ENCODE measurements at places on chromosomes 12 and 14. TPM values are rescaled to one million over a fixed set of nuclear protein-coding genes. Genes with fewer than 3 reads are reported as not detected.

Gene ALX1
- not detected for total RNA-seq

Gene CHGA
- total RNA-seq, result not detected

DNA sequence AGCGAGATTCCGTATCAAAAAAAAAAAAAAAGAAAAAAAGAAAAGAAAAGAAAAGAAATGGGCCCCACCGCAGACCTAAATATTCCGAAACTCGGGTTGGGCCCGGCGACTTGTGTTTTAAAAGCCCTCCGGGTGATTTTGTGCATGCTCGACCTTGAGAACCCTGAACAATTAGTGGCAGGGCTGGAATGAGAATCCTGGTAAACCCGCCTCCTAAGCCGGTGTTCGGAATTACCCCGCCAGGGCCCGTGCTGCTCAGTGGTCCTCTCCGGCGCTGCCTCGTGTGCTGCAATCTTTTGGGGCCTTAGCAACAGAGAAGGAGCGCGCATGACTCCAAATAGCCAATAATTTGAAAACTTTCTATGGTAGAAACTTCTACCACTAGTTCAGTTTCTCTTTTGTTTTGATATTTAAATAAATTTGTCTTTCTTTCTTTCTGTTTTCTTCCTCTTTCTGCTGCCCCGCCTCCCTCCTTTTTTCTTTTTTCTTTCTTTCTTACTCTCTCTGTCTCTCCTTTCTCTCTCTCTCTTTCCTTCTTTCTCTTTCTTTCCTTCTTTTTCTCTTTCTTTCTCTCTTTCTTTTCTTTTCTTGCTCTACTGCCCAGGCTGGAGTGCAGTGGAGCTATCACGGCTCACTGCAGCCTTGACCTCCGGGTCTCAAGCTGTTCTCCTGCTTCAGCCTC, 1.5 kb upstream of the GALNT6 start:
- H3K27ac ChIP-seq, result peak overlapping the region; percentile 83
- peaks cover 50% of the 10 kb centered on the region for H3K4me1 ChIP-seq
- peak overlapping the region; percentile 28 for H3K4me3 ChIP-seq
- no peaks in the 10 kb centered on the region for H3K36me3 ChIP-seq
- H3K27me3 ChIP-seq, result no peaks in the 10 kb centered on the region

DNA sequence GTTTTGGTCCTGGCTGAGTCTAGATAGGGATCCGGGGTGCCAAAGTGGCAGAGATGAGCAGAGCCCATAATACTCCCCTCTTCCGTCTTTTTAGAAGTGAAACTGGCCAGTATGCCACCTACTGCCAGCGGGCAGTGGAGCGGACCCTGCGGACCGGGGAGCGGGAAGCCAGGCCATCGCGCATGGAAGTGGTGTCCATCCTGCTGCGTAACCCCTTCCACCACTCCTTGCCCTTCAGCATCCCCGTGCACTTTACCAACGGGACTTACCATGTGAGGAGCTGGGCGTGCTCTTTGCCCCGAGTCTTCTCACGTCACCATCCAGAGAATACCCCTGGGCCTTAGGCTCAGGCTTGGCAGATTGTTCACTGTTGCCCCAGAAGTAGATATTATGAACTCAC, 21.0 kb downstream of the PIGH start:
- H3K36me3 ChIP-seq, result no peaks in the 10 kb centered on the region
- H3K27ac ChIP-seq, result no peak overlapping the region
- no peaks in the 10 kb centered on the region for H3K4me1 ChIP-seq

GRCh38 chr12:99996095-99996494, 11.4 kb upstream of the ANKS1B start:
- H3K27ac ChIP-seq, result no peak overlapping the region
- no peaks in the 10 kb centered on the region for H3K36me3 ChIP-seq
- no peak overlapping the region for H3K4me3 ChIP-seq
- DNase-seq, result no peak

DNA sequence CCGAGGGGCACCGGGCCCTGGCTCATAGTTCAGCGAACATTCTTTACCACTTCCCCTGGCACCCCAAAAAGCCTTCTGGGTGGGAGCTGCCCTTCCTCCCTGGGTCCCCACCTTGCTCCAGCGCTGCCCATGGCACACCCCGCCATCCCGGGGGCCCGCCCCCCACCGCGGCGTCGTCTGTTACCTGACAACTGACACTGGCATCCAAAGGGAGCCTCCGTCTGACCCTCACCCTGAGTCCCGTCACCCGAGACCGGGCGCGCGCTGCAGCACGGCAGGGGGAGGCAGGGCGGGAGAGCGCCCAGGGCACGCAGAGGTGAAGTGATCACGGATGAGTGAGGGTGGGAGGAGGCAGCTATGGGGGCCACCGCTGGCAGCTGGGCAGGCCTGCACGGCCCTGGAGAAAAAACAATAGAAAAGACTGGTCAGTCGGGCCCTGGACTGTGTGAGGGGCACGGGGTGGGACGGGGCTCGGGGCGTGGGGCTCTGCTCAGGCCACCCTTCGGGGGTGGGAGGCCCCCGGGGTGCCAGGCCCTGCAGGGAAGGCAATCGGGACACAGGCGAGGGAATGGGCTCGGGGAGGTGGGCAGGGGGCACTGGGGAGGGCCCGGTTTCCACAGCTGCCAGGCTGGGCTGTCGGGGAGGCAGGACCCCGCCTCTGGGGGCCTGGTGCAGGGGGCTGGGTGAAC, 40.7 kb downstream of the BCL11B start:
- no peaks in the 10 kb centered on the region for H3K27me3 ChIP-seq
- H3K27ac ChIP-seq, result peak overlapping the region; percentile 98
- H3K4me1 ChIP-seq, result peaks cover 94% of the 10 kb centered on the region
- H3K36me3 ChIP-seq, result peaks cover 38% of the 10 kb centered on the region
- H3K4me3 ChIP-seq, result peak overlapping the region; percentile 48

DNA sequence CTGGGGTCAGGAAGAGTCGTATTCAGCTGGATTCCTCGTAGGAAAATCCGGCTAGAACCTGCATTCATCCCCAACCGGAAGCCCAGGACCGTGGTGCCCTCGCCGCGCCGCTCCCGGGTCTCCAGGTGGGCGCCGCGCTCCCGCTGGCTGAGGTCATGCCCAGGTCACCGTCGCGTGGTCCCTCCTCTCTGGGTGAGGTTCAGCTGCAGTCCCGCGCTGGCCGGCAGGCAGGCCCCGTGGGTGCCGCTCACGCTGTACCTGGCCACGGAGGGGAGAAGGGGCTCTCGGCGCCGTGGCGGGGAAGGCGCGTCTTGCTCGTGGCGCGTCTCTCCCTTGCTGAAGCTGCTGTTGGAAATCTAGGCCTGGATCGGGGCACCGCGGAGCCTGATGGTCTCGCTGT, 44.5 kb downstream of the LRTM2 start:
- H3K4me3 ChIP-seq, result no peak overlapping the region
- H3K36me3 ChIP-seq, result no peaks in the 10 kb centered on the region
- no peaks in the 10 kb centered on the region for H3K27me3 ChIP-seq
- DNase-seq, result no peak
- no peak overlapping the region for H3K27ac ChIP-seq
- H3K4me1 ChIP-seq, result no peaks in the 10 kb centered on the region

Measured in naive thymus-derived CD4-positive, alpha-beta T cell (primary cell).